Activated naive CD4-positive, alpha-beta T cell treated with anti-CD3 and anti-CD28 coated beads, Interleukin-2, amount 50 U/mL, for 16 hours (primary cell): ENCODE measurements at places on chromosomes 5 and 9.

DNA sequence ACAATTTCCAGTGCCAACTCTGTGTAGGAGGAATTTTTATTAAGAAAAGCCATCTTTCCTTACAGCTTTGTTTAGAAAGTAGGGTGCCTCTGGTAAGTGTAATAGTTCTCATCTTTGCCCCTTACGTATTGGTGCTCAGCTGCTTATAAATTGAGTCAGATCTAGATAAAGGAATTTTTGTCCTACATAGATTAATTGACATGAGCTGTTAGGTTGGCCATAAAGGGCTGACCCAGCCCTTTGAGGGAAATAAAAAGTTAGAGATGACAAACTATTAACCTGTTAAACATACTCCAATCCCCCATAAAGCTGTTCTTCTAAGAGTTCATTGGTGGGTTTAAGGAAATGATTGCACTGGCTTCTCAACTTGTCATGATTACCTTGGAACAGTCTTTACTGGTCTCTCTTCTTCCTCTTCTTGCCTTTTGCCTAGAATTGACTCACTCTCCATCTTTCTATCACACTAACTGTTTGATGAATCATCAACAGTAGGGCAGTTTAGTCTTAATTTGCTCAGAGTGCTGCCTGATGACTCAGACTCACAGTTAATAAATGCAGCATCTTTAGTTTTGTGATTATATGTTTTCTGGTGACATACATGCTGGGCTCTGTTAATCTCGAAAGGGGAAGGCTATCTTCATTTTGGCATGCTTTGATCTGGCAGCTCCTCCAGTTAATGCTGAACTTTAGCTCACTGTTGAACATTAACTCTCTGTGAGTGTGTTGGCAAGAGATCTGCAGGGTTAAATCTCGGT is 51.7 kb downstream of the ARHGAP26 start:
- DNase-seq = no peak

GRCh38 chr5:36611520-36612274 is 5.3 kb downstream of the SLC1A3 start:
- no peak for DNase-seq

DNA sequence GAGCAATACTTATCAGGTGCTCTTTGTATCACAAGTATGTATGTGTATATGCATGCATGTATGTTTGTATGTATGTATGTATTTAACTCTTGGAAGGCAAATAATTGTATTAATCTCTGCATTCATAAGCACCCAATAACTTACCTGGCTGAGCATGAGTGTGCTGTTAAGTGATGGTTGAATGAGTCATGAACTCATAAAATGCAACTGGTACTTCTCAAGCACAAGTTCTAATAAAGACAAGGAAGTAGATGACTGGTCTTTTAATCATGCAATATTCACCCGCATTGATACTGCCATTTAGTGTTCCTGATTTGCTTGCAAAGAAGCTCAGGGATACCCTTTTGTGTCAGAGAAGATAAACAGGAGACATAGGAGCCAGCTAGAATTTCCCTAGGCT is 204.9 kb upstream of the TRPM3 start:
- DNase-seq = no peak

GRCh38 chr5:87754009-87754757 is 341.5 kb upstream of the CCNH start:
- no peak for DNase-seq

GRCh38 chr5:52339285-52339684 is 448.4 kb upstream of the ITGA1 start:
- no peak for DNase-seq

DNA sequence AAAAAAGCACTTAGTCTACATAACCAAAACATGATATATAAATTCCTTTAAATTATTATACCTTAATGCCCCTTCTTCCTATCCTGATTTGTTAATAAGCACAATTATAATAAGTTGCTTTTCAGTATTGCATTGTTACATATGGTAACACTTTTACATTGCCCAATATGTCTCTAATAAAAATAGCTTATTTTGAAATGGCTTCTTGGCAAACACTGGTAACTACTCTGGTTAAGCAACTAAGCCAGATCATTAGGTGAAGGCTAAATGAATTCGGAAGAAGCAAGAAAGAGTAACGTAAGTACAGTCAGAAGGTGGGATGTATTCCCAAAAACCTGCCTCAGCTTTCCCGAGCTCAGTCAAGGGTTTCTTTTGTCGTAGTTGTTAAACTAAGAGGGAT is 85.3 kb downstream of the TTC39B start:
- DNase-seq = no peak

DNA sequence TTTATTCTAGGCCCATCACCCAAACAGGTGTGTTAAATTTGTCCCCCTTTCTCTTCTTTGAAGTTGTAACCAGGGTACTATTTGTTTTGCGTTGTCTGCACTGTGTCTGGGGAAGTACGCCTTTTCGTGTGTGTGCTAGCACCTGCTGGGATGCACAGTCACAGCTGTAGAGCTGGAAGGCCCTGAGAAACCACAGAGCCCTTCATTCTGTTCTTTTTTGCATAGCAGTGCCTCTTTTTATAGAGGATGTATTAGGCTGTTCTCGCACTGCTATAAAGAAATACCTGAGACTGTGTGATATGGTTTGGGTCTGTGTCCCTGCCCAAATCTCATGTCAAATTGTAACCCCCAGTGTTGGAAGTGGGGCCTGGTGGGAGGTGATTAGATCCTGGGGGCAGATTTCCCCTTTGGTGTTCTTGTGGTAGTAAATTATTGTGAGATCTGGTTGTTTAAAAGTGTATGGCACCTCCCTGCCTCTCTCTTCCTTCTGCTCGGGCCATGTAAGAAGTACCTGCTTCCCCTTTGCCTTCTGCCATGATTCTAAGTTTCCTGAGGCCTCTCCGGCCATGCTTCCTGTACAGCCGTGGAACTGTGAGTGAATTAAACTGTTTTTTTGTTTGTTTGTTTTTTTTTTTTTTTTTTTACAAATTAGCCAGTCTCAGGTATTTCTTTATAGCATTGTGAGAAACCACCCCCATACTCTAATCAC is 14.0 kb downstream of the SEC61B start:
- DNase-seq = no peak

GRCh38 chr5:60323596-60323995 is 376.4 kb downstream of the DEPDC1B start:
- DNase-seq = no peak

GRCh38 chr9:18638371-18639249 is 164.7 kb downstream of the ADAMTSL1 start:
- no peak for DNase-seq

DNA sequence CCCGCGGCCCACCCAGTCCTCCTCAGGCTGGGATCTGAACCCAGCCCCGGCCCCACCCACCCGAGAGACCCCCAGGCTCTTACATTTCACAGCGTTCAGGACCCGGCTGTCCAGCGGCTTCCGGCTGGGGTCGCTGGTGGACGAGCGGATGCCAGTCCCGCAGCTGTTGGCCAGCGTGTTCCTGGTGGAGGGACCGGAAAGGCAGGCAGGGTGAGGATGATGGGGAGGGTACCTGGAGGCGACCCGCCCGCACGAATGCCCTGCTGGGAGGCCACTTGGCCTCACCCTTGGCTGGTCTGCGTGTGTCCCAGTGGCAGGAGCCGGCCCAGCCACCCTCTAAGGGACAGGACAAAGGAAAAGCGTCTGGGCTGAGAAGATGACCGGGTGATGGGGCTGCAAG is 51.9 kb upstream of the UBAC1 start:
- DNase-seq = no peak

DNA sequence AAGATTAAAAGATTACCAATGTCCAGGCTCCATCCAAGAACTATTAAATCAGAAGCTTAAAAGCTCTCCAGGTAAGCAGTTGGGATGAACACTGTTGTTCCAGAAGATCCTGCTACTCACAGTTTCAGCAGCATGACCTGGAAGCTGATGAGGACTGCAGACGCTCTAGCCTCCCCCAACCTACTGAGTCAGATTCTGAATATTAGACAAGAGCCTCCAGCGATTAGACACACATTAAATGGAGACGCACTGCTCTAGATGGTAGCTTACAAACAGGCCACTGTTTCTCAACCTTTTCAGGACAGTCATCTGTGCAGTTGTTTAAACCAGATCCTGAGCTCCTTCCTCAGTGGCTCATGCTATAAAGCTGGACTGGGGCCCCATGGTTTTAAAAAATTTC is 54.3 kb downstream of the MTMR12 start:
- DNase-seq = no peak

DNA sequence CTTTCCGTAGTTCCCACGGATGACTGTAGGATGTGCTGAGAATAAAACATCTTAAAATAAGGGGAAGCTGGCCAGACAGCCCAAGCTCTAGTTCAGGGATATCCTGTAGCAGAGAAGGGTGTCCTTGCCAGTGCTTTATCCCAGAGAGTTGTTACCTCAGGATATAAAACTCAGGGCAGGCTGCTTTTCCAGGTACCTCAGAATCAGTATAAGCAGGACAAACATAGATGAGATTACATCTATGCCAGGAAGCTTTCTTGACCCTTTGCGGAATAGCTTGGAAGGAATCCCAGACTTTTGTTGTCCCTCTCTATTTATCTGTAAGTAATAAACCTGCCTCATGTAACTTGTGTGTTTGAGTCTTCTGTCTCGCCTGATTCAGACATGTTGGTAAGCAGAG is 565.7 kb downstream of the PRDM9 start:
- DNase-seq = no peak

- no peak for DNase-seq
Observed at GRCh38 chr5:56852228-56853000, 37.1 kb downstream of the MAP3K1 start.

GRCh38 chr9:115398996-115399395 is 281.0 kb upstream of the TNC start:
- DNase-seq = no peak

DNA sequence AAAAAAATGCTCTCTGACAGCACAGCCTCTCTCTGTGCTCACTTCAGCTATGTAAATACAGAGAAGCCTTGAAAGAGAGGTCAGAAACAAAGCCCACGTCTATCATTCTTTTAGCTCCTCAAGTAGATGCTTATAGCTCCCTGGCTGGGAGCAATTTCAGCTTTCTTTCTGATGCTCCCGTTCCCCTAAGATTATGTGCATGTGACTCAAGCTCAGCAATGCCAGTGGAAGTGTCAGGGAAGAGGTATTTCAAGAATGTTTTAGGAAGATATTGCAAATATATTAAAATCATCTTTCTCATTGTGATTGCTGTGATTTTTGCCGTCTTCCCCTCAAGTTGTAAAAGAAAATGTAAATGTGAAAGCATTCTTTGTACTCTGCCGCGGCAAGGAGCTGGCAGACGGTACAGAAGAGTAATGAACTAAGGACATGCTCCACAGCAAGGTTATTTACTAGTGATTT is 1353.7 kb upstream of the ACO1 start:
- no peak for DNase-seq

DNA sequence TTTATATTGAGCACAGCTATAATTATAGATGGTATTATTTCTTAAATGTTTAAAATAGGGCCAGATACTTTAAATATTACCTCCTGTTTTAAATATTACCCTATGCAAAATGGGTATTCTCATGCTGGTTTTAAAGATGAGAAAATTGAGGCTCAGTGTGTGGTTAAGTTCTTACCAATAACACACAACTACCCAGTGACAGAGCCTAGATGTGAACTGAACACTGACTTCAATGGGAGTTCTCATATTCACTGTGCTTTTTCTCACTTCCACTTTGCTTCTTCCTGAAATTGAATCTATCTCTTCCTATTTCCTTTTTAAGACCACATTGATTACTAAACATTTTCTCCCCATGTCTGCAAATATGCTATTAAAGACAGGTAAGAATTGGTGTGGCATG is 135.8 kb upstream of the TUSC1 start:
- DNase-seq = no peak

DNA sequence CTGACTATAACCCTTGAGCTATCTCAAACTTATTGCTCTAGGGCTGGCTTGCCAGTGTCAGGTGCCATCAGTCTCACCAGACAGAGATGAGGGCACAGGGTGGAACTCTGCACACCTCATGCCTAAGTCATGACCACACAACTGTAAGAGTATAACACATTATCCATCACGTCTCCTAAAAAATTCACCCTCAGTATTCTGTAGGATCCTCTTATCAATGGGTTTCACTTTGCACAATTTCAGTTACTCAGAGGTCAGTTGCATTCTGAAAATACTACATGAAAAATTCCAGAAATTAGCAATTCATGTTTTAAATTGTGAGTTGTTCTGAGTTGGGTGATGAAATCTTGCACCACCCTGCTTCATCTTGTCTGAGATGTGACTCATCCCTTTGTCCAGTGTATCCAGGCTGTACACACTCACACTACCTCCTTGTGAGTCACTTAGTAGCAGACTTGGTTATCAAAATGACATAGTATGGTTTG is 690.9 kb upstream of the CDH18 start:
- DNase-seq = no peak

GRCh38 chr9:110742741-110743371 is 74.3 kb downstream of the MUSK start:
- DNase-seq = no peak

DNA sequence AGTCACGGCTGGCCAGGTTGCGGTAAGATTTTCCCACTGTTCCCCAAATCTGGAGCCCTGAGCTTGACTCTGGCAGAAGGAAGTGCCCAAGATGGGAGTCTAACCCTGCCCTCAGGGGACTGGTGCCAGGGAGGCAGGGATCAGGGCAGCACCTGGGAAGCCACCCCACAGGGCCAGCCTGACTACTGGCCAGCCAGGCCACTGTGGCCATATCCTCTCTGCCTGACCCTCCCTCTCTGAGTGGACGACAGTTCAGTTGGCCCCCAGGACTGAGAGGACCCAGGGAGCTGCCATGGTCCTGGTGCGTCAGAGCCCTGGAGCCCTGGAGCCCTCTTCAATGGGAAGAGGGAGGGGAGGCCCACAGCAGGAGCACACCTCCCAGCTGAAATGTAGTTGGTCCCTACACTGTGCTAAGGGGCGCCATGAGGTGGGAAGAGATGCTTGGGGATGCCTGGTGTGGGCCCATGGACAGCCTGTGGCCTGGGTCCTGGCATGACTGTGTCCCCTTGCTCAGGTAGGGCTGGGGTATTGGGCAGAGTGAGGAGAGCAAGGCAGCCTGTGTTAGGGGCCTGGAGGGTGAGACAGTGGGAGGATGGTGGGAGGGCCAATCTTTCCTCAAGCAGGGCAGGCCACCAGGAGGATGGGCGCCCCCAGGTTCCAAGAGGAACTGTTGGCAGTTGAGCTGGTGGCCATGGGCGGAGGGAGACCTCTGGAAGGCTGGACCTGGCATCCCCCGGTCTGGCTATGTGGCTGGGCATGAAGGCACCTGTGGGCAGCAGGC is 81.1 kb downstream of the PHF2 start:
- DNase-seq = peak; percentile 8
